Activated T-helper 2 cell treated with anti-CD3 and anti-CD28 coated beads, Interferon-gamma antibody, Interleukin-2, Interleukin-4, amounts not matched to agents 10 μg/mL and 5 μg/mL and 100 μg/mL, durations not matched to agents 14 hours and 24 hours and 36 hours (primary cell): ENCODE measurements at places on chromosomes 2 and 18. TPM values are rescaled to one million over a fixed set of nuclear protein-coding genes. Genes with fewer than 3 reads are reported as not detected.

DNA sequence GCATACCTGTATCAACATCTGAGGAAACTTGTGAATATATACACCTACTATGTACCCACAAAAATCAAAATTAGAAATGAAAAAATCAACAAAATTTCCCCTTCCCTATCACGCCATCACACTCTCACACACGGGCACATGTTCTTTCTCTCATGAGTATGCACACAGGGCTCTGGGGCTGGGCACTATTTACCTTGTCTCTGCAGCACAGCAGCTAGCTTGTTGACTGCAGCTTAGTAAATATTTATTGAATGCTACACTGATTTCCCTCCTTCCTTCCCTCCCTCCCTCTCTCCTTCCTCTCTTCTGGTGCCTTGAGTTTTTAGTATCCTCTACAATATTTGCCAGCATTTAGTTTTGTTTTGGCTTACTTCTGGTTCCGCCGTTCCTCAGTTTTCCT is 182.7 kb upstream of the LHCGR start:
- DNase-seq: no peak
- H3K36me3 ChIP-seq: no peaks in the 10 kb centered on the region
- no peak overlapping the region for H3K27ac ChIP-seq
- H3K27me3 ChIP-seq: no peaks in the 10 kb centered on the region

Gene APOB
- total RNA-seq: not detected in 2 replicates

GRCh38 chr2:201148434-201148990 is 32.5 kb downstream of the CFLAR start:
- H3K4me1 ChIP-seq: peaks cover 30% of the 10 kb centered on the region
- no peak overlapping the region for H3K27ac ChIP-seq
- H3K4me3 ChIP-seq: no peak overlapping the region
- no peak for DNase-seq
- H3K27me3 ChIP-seq: no peaks in the 10 kb centered on the region

DNA sequence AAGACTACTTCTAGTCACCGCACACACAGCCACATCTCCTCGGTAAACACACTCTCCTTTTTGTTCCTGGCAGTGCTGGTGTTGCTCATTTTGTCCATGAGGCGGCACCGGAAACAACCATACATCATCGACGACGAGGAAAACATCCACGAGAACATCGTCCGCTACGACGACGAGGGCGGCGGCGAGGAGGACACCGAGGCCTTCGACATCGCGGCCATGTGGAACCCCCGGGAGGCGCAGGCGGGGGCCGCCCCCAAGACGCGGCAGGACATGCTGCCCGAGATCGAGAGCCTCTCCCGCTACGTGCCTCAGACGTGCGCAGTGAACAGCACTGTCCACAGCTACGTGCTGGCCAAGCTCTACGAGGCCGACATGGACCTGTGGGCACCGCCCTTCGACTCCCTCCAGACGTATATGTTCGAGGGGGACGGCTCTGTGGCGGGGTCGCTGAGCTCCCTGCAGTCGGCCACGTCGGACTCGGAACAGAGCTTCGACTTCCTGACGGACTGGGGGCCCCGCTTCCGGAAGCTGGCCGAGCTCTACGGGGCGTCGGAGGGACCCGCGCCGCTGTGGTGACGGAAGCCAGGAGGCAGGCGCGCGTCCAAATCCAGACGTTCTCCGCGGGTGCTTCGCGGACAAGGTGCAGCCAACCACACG is 221.0 kb downstream of the CDH20 start:
- no peak overlapping the region for H3K27ac ChIP-seq
- H3K4me1 ChIP-seq: peaks cover 4% of the 10 kb centered on the region
- no peaks in the 10 kb centered on the region for H3K36me3 ChIP-seq
- H3K4me3 ChIP-seq: no peak overlapping the region

DNA sequence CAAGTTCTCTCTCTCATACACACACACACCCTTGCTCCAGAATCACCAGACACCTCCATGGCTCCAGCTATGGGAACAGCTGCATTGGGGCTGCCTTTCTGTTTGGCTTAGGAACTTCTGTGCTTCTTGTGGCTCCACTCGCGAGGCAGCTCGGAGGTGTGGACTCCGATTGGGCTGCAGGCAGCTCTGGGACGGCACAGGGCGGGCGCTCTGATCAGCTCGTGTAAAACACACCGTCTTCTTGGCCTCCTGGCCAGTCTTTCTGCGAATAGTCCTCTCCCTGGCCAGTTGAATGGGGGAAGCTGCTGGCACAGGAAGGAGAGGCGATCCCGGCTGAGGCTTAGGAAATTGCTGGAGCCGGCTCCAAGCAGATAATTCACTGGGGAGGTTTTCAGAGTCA is 22.4 kb downstream of the FOSL2 start:
- no peak for DNase-seq
- no peak overlapping the region for H3K4me3 ChIP-seq
- H3K36me3 ChIP-seq: peaks cover 90% of the 10 kb centered on the region
- no peak overlapping the region for H3K27ac ChIP-seq
- no peaks in the 10 kb centered on the region for H3K27me3 ChIP-seq

Gene FBLN7
- 16.7 and 17.0 TPM in 2 replicates for total RNA-seq

GRCh38 chr18:25518716-25519053 is 166.7 kb upstream of the ZNF521 start:
- H3K4me3 ChIP-seq: no peak overlapping the region
- H3K4me1 ChIP-seq: no peaks in the 10 kb centered on the region
- no peaks in the 10 kb centered on the region for H3K36me3 ChIP-seq
- H3K27me3 ChIP-seq: no peaks in the 10 kb centered on the region
- no peak for DNase-seq
- no peak overlapping the region for H3K27ac ChIP-seq

DNA sequence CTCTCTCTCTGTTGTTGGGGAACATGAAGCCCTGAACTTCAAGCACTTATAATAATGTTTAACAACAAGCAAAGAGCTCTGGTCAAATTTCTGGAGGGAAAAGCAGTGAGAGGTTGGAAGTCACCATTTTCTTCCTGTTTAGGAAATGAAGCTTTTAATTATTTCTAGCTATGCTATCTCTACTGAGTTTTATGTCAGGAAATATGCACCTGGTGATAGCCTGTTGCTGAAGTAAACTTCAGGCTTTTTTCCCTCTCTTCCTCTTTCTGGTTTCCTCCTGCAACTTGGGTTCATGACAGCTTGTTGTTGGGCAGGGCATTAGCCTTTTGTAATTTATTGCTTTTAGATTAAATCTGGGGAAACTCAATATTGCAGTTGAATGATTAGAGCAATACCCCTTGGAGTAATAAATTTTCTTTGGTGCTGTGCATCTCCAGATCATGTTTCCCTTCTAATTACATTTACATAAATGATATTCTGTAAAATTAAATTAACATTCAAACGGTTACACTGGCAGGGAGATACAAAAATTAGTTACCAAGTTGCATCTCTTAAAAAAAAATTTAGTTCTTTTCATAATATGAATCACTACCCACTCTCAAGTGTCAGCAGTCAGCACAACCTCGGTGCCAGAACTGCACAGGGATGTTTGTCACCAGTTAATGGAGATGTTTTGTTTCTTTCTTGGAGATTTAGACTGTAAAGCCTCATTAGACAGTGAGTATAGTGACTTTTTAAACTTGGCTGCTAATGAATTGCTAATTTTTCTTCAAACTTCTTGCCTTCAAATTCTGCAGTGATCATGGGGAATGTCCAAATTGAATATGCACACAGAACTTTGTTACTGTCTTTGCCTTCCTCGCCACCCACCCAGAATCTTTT is 466.6 kb upstream of the ETAA1 start:
- H3K36me3 ChIP-seq: no peaks in the 10 kb centered on the region
- no peaks in the 10 kb centered on the region for H3K27me3 ChIP-seq
- no peak overlapping the region for H3K4me3 ChIP-seq
- no peak overlapping the region for H3K27ac ChIP-seq
- H3K4me1 ChIP-seq: no peaks in the 10 kb centered on the region

GRCh38 chr2:27225526-27225925 is 8.4 kb downstream of the CAD start:
- H3K27me3 ChIP-seq: no peaks in the 10 kb centered on the region
- DNase-seq: no peak
- no peak overlapping the region for H3K4me3 ChIP-seq
- peaks cover 3% of the 10 kb centered on the region for H3K4me1 ChIP-seq
- no peak overlapping the region for H3K27ac ChIP-seq
- peaks cover 84% of the 10 kb centered on the region for H3K36me3 ChIP-seq

Gene DSC2
- not detected in 2 replicates for total RNA-seq
